ENCODE measurements at places on chromosomes 6 and 20. TPM values are rescaled to one million over a fixed set of nuclear protein-coding genes. Genes with fewer than 3 reads are reported as not detected.

DNA sequence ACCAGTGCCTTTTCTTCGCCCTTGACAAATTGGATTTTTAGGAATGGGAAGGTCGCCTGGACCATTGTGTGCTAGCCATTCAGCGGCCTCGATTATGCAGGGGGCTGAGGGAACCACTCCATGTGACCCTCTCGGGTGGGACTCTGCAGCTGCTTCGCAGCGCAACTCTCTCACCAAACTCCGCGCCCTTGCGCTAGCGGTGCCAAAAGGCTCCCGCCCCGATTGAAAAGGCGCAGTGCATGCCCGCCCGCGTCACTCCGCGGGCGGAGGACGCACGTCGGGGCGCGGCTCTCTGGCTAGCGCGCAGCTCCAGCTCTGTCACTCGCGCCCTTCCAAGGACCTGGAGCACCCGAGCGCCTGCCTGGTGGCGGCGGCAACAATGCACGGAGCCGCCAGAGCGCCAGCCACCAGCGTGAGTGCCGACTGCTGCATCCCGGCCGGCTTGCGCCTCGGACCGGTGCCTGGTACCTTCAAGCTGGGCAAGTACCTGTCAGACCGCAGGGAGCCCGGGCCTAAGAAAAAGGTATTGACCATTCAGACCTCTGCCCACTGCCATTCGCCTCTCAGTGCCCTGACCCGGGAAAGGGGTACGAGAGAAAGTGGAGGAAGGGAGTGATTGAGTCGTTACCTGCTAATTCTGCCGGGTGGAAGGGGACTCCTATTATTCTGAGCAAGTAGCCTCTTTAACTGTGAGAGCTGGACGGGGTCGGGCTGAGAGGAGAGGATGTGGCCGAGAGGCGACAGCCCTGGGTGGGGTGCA, at the start of gene PRDM13:
Gene PRDM13 (plus strand): TSS at position 178 of the 760 bp plus-strand sequence. CDS start 202 bp downstream, at position 380.
- no peak for DNase-seq

RAET1L gene
- total RNA-seq = not detected

- no peak for DNase-seq
Observed at GRCh38 chr6:111757342-111757741, 115.9 kb downstream of the FYN start.

- DNase-seq = peak; percentile 59
Observed at GRCh38 chr6:107064579-107065065, 36.6 kb downstream of the MTRES1 start.

- DNase-seq = no peak
Observed at GRCh38 chr6:13304580-13305260, 23.6 kb downstream of the TBC1D7 start.

- no peak for DNase-seq
Observed at GRCh38 chr20:51488331-51488730, 54.2 kb downstream of the NFATC2 start.

CST4 gene
- not detected for total RNA-seq

GRCh38 chr6:112145080-112145573, 57.7 kb downstream of the FAM229B start:
- no peak for DNase-seq
